Body of pancreas (tissue), 4 donors: ENCODE measurements at places on chromosomes 7 and 10.

- H3K4me1 ChIP-seq = peaks cover 19% of the 10 kb centered on the region
- H3K27me3 ChIP-seq = no peaks in the 10 kb centered on the region
- H3K4me3 ChIP-seq = no peak overlapping the region
- DNase-seq = no peak
Measured at GRCh38 chr10:61975391-61975932, 74.0 kb downstream of the ARID5B start.

- no peak overlapping the region for H3K27ac ChIP-seq
- no peaks in the 10 kb centered on the region for H3K36me3 ChIP-seq
- H3K27me3 ChIP-seq = no peaks in the 10 kb centered on the region
- DNase-seq = no peak
- no peak overlapping the region for H3K4me3 ChIP-seq
- no peaks in the 10 kb centered on the region for H3K4me1 ChIP-seq
Measured at GRCh38 chr7:102849538-102849937, 63.3 kb upstream of the LRRC17 start.

DNA sequence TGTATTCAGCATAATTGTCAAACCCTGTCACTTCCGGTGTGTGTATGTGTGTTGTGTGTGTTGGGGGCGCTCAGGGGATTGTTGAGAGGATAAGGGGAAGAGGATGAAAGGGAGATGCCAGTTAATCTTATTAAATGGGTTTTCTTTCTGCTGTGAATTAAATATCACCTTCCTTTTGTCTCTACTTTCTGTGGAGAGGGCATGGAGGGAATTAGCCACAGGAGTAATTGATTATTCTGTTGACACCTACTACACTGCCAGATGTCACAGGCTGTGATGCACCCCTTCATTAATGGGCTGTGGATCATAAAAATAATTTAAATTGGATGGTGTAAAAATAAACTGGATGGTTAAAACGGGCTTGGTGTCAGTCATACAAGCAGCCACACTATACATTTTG lies 311.9 kb downstream of the MDFIC start:
- no peak overlapping the region for H3K27ac ChIP-seq
- no peaks in the 10 kb centered on the region for H3K27me3 ChIP-seq
- H3K4me3 ChIP-seq = no peak overlapping the region
- no peak for DNase-seq
- H3K36me3 ChIP-seq = no peaks in the 10 kb centered on the region

- H3K27me3 ChIP-seq = no peaks in the 10 kb centered on the region
- peak; percentile 30 for DNase-seq
- H3K4me3 ChIP-seq = peak within 1 kb of the TSS; percentile 17
- H3K4me1 ChIP-seq = peaks cover 26% of the 10 kb centered on the region
Measured at GRCh38 chr10:89301721-89302445, at the start of gene IFIT2. IFIT2 (plus strand) TSS chr10:89302046; CDS start chr10:89302124, 78 bp downstream.
